ENCODE measurements at places on chromosomes 7 and 10.

DNA sequence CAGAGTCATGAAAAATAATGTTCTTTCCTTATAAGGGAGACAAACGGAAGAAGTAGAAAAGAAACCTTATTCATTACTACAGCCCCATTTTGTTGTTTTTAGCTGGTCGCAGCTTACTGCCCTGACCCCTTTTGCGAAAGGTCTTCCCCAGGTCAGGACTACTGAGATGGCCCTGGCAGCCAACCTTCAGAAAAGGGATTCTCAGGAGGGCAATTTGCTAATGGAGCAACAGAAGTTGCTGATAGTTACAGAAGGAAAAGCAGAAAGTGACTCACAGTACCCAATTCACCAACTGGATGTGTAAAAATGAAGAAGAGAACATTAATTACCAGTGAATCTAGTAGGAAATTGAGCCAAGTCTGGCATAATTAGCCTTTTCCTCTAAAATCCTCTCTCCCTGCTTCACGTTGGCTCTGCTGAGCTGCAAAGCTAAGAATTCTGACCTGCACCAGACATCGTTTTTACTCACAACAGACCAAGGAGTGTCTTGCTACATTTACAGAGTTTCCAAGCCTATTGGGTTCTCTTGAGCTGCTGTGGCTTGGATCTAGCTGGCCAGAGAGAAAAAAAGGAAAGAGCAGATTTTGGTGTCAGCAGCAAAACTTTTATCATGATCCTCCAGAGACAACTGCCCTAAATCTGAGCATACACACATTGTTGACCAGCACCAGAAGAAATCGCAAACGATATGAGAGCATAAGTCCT lies 499.9 kb upstream of the FZD8 start:
- no peak for DNase-seq

DNA sequence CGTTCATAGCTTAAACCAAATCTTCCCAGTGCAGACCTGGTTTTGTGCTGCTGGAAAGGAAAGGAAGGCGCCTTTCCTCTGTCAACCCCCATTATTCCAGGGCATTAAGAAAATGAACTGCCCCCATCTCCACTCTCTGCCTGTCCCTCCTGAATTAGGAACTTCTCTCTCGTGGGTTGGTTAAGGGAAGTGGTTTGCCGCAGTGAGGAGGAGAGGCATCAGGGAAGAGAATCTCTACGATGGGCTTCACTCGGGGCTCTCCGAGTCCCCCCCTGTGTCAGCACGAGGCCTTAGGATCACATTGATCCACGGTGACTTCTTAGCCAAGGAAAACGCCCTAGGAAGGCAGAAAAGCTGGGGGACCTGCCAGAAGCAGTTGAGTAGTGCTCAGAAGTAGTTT lies 53.9 kb upstream of the LYZL2 start:
- DNase-seq, result no peak

GRCh38 chr10:61001731-61002122 lies 57.7 kb upstream of the RHOBTB1 start:
- DNase-seq, result no peak

DNA sequence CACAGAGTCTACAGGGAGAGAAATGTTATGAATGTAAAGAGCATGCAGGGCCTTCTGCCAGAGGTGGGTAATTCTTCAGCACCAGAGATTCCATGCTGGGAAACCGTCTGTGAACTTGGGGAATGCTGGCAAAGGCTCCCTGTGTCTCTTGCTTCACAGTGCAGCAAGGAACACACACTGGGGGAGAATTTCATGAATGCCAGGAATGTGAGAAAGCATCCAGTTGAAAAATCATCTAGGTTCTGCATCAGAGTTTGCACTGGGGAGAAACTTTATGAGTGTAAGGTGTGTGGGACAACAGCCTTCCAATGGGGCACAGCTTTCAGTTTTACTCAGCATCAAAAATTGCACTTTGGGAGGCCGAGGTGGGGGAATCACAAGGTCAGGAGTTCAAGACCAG lies 224.3 kb upstream of the IGFBP3 start:
- DNase-seq, result no peak

DNA sequence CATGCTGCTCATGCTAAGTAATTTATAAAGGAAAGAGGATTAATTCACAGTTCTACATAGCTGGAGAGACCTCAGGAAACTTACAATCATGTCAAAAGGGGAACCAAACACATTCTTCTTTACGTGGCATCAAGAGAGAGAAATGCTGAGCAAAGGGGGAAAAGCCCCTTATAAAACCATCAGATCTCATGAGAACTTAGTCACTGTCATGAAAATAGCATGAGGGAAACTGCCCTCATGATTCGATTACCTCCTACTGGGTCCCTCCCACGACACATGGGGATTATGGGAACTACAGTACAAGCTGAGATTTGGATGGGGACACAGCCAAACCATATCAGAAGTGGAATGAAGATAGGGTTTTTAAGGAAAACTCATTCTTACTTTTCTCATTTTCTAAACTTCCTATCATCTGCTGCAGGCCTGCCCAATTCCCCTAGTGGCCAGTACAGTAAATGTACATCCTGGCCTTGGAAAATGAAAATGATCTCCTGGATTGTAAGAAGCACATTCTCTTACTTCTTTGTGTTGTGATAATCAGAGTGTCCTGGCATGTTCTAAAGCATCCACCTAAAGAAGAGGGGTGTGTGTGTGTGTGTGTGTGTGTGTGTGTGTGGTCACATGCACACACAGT lies 421.5 kb downstream of the LRMDA start:
- DNase-seq, result no peak

DNA sequence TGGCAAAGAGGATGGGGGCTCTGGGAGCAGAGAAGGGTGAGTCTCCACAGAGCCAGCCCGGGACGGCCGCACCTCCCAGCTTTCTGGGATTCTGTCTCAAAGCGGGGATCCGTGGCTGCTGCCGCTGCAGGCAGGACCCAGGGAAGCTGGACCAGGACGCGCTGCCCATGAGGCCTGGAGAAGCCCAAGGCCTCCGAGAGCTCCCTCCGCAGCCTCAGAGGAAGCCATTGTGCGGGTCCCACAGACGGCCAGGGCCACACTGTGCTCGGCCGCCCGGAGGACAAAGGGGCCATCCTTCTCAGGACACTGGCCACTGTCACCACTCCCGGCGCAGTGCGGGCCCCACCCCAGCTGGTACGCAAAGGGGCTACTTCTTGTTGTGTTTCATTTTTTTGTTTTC lies 79.3 kb upstream of the PDGFA start:
- DNase-seq, result no peak

DNA sequence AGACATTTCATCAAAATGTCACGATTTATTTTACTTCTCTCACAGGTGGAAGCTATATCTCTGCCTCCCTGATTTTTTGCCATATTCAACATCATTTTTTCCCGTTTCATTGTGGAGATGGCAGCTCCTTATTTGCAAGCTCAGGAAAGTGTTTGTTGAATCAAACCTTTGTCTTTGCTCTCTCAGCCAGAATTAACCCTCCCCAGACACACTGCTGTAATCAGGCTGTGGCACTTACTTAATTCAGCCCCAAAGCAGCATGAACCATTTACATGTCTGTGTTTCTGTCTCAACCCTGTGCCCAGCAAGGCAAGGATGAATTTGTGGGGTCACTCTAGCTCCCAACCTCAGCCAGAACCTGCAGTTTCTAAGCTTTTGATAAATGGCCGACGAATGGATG lies 397.2 kb downstream of the TCERG1L start:
- no peak for DNase-seq

DNA sequence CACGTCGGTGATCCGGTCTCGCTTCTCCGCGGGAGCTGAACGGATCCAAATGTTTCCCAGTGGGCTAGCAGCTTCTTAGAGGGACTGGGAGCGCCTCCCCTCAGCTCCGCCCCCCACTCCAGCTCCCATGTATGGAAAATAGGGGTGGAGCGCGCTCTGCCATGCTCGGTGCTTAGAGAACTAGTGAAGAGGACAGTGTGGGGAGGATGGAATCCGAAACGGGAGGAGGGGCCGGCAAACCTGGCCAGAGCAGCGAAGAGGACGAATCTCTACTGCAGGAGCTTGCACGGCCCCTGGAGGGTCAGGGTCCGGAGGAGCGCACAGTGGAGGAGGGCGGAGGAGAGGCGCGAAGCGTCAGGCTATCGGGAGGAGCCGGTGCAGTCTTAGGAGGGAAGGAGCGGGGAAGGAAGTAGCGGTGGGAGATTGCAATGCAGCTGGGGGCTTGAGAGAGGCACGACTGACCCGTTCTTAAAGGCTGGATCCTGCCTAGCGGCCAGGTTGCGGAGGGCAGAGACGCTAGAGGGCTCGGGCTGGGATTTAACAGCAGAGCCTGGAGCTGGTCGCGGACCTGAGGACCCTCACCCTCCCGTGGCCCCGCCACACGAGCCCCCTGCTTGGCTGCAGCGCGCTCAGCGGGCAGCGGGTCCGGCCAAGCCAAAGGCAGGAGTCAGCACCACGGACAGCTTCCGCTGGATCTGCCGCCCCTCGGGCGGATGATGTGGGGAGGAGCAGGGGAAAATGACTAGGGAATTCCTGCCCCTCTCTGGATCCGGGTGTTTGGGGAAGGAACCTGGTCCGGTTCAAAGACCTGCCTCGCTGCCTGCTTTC lies at the start of gene PRLHR:
TSS of gene PRLHR (minus strand) at position 51 of the 828 bp plus-strand sequence. CDS start 404 bp downstream, outside the sequence.
- no peak for DNase-seq

GRCh38 chr10:5165738-5166137 lies 19.2 kb downstream of the AKR1C8 start:
- DNase-seq, result no peak

DNA sequence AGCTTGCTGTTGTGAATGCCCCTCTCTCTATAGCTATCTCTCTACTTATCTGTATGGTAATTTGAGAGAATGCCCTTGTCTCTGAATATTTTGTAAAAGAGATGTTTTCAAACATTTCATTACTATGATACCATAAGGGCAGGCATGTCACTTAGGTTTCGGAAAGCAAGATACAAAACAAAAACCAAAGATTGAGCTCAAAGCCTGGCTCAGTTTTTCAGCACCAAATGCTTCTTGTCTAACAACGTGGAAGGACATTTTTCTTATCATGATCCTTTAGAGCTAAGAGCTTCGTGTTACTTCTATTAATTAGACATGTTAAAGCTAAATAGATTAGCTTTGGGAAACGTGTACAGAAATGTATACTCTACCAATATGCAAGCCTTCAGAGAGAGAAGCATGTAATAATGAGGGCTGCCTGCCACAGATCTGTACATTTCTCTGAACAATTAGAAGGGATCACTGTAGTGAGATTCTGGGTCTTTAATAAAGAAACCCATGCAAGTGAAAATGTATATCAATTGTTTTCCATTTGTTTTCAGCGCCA lies 148.9 kb downstream of the ARID5B start:
- no peak for DNase-seq

DNA sequence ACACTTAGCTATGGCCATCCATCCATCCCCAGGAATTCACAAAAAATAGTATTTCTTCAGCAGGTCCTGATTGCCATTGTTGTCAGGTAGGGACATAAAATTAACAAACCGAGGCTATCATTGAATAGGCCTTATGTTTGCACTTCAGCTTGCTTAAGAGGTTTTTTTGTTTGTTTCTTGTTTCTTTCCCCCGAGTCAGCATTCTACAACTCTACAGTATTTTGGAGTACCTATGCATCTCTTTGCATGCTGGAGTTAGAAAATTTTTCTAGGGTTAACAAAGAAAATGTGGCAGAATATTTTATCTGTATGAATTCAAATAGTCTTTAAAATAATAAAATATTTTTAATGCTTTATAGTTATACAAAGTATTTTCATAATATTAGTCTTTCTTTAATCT lies 26.3 kb downstream of the CHRM2 start:
- no peak for DNase-seq

DNA sequence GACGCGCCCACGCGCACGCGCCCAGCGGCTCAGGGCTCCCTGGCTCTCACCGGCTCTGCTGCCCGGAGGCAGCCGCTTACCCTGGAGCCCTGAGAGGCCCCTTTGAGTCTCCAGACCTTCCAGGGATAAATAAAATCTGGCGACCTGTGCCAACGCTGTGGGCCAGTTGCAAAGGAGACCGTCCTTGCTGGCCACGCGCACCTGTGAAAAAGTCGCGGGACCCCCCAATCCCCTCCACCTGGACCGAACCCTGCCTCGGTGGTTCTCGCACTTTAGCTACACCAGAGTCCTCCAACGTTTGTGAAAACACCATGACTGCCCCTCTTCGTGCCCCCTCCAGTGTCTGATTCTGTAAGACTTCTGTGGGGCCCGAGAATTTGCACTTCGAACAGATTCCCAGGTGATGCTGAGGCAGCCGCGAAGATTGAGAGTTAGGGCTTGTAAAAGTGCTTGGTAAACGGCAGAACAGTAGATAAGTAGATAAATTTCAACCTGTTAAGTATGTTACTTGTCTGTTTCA lies 102.4 kb upstream of the SVIL start:
- DNase-seq, result no peak

DNA sequence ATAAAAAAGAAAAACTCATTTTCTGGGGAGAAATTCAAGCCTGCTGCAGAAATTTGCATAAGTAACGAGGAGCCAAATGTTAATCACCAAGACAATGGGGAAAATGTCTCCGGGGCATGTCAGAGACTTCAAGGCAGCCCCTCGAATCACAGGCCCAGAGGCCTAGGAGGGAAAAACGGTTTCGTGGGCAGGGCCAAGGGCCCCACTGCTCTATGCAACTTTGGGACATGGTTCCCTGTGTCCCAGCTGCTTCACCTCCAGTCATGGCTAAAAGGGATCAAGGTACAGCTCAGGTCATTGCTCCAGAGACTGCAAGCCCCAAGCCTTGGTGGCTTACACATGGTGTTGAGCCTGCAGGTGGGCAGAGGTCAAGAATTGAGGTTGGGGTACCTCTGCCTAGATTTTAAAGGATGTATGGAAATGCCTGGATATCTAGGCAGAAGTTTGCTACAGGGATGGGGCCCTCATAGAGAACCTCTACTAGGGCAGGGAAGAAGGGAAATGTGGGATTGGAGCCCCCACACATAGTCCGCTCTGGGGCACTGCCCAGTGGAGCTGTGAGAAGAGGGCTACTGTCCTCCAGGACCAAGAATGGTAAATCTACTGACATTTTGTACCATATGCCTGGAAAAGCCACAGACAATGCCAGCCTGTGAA lies 8.4 kb downstream of the MACC1 start:
- DNase-seq, result no peak

GRCh38 chr10:106440767-106441166 lies 723.7 kb downstream of the SORCS1 start:
- DNase-seq, result no peak

- no peak for DNase-seq
Measured at GRCh38 chr10:22792161-22792560, 77.8 kb upstream of the PIP4K2A start.

GRCh38 chr7:130387628-130388403 lies 7.5 kb downstream of the CPA1 start:
- DNase-seq, result no peak

Measured in stimulated activated naive CD4-positive, alpha-beta T cell (primary cell).